ENCODE measurements at places on chromosomes 1 and 21. TPM values are rescaled to one million over a fixed set of nuclear protein-coding genes. Genes with fewer than 3 reads are reported as not detected.

The MINDY1 gene
- total RNA-seq: 39.2 TPM

The C1QA gene
- 116 TPM for total RNA-seq

The RBM11 gene
- 0.58 TPM for total RNA-seq

The ATAD3C gene
- total RNA-seq: not detected

The COL6A2 gene
- total RNA-seq: 720 TPM

The TTC22 gene
- total RNA-seq: 0.93 TPM

The CLK2 gene
- 31.5 TPM for total RNA-seq

The LRRC3 gene
- 7.8 TPM for total RNA-seq

The KISS1 gene
- not detected for total RNA-seq

The RHOU gene
- total RNA-seq: 53.0 TPM

The RNF186 gene
- not detected for total RNA-seq

The MROH9 gene
- not detected for total RNA-seq

The KLHDC9 gene
- total RNA-seq: 22.6 TPM

The RAB25 gene
- total RNA-seq: not detected

The CR1L gene
- not detected for total RNA-seq

The CSTB gene
- 8.9 TPM for total RNA-seq

The TTC39A gene
- total RNA-seq: 9.6 TPM

The BRDT gene
- not detected for total RNA-seq

The CTH gene
- 1.0 TPM for total RNA-seq

The FCGR3A gene
- 3.7 TPM for total RNA-seq

The ADAM30 gene
- total RNA-seq: not detected

The SLC44A5 gene
- 0.35 TPM for total RNA-seq

The VAV3 gene
- total RNA-seq: 1.3 TPM

The NKAIN1 gene
- not detected for total RNA-seq

The CYP4A22 gene
- not detected for total RNA-seq

The LCE1D gene
- total RNA-seq: not detected

The WRAP73 gene
- total RNA-seq: 21.7 TPM

The TRABD2B gene
- 3.6 TPM for total RNA-seq

The NENF gene
- 77.0 TPM for total RNA-seq

The DNALI1 gene
- 10.2 TPM for total RNA-seq

The LRRC71 gene
- not detected for total RNA-seq

The HIVEP3 gene
- total RNA-seq: 3.8 TPM

The FCAMR gene
- not detected for total RNA-seq

The TENT5C gene
- total RNA-seq: 1.5 TPM

The ZNF697 gene
- 5.6 TPM for total RNA-seq

The PLEKHA6 gene
- total RNA-seq: 12.9 TPM

The KLHL20 gene
- total RNA-seq: 30.4 TPM

The HCRTR1 gene
- not detected for total RNA-seq

The OR10J4 gene
- total RNA-seq: not detected

The MIXL1 gene
- not detected for total RNA-seq

Data from gastroesophageal sphincter (tissue), 4 donors.